ENCODE measurements at places on chromosomes 4 and X.

DNA sequence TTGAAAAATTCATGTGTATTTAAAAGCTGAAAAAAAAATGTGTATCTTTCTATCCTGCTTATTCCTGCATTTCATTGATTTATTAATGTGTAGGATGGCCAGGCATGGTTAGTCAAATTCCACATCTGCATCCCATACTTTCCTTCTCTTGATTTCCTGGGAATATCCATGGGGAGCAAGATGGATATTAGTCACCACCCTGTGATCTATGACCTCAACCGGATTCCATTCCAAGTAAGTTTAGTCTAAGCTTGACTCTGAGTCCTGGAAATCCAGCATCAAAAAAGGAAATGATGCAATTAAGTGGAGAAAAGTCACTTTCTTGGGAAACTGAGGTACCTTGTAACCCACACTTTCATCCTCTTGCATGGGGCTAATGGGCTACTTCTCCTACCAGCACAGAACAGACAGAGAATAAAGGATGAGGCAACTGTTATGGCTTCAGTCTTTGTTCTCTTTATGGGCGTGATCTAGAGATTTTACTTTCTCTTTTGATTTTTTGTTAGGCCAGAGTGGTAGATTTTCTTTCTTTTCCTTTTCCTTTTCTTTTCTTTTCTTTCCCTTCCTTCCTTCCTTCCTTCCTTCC is 17.1 kb upstream of the BEX4 start:
- DNase-seq: no peak

DNA sequence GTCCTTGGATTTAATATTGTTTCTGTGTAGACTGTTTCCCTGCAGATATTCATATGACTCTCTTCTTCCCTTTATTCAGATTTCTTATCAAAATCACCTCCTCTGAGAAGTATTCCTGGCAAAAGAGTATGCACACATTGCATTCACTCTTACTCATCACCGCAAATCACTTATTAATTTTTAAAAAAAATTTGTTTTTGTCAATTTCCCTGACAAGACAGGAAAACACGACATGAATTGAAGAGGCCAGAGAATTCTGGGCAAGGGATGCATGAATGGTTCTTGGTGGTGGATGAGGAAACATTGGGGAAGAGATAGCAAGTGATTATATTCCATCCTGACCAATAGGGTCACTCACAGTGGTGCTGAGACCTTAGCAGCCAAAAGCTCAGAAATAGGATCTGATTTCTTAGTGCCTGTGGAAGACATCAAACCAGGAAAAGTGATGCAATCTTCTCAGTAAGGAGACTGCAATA is 522.5 kb upstream of the AGA start:
- DNase-seq: no peak

DNA sequence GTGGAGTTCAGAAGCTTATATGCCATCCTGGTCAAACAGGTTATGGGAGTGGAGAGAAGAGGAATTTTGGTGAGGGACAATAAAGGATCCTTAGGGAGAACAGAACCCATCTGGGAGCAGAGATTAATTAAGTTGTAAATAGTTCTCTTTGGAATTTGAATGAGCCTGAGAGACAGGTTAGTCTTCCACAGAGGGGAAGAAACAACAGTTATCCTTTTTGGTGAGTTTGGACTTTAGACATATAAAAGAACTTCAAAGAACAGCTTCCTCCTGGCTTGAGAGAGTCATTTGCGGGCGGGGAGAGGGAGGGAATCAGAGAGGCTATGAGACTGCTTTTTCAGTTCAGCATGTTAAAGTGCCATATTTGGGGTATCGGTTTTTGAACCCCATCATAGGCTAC is 793.3 kb upstream of the MAGEB2 start:
- no peak for DNase-seq

- DNase-seq: no peak
These were observed 17.5 kb downstream of the LIAS start for GRCh38 chr4:39476187-39476895.

GRCh38 chr4:16415751-16416150 is 189.5 kb upstream of the TAPT1 start:
- DNase-seq: no peak

DNA sequence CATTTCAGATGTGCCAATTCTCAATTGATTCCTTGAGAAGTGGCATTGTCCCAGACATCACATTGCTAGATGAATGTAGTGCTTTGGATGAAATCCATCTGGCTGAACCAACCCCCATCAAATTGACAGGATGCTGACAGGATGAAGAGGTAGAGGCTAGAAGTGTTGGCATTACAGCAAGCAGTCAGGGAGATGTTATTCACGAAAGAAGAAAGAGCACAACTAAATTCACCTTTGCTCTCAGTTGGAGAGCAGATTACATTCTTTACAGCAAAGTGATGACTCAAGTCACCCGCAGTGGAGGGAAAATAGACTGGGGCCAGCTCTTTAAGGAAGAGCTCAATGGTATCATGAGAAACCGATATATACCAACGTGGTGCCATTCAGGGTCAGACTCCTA is 259.6 kb downstream of the C4orf33 start:
- DNase-seq: no peak

DNA sequence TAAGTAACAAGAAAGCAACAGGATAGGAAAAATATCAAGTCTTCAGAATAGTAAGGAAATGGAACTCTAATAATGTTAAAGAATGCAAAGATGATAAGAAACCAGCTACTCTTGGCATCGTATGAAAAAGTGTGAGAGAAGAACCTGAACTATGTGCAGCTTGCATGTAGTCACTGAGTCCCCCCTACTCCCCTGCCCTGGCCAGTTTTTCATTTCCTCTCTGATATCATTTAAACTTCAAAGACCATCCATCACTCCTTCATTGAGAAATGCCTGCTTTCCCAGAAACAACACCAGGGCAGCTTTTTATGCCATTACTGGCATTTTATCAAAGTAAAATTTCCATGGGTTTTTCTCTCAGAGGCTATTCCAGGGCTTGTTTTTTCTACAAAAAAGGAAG is 28.1 kb downstream of the INPP4B start:
- no peak for DNase-seq

DNA sequence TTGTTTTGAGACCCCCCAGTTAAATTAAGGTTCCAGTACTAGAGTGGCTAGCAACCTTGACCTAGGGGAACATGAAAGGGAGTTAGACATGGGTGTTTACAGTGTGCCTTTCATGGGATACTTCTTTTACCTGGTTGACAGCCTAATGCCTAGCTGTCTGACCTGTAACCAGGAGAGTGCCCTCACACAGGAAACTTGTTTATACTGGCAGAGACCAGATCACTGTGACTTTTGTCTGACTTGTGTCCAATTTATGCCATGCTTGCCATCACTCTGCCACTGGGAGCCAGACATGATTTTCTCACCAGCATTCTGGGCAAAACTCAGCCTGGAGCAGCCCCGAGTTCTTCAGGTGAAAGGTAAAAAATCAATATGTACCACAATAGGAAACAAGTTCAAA is 305.9 kb downstream of the CHIC1 start:
- no peak for DNase-seq

- DNase-seq: no peak
These were observed 67.9 kb upstream of the TBL1X start for GRCh38 chrX:9396930-9397329.

DNA sequence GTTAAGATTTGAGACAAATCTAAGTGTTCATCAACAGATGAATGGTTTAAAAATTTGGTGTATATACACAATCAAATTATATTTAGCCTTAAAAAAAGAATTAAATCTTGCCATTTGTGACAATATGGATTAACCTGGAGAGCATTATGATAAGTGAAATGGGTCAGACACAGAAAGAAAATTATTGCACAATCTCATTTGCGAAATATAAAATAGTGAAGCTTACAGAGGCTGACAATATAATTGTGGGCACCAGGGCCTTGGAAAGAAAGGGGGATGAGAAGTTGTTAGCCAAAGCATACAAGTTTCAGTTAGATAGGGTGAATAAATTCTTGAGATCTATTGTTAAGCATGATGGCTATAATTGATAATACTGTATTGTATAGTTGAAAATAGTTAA is 883.0 kb downstream of the TECRL start:
- no peak for DNase-seq

GRCh38 chrX:97619499-97619898 is 735.8 kb downstream of the RPA4 start:
- DNase-seq: no peak

- no peak for DNase-seq
These were observed 16.1 kb downstream of the NKX3-2 start for GRCh38 chr4:13527981-13528820.

- no peak for DNase-seq
These were observed 26.0 kb downstream of the AMTN start for GRCh38 chr4:70544279-70544868.

DNA sequence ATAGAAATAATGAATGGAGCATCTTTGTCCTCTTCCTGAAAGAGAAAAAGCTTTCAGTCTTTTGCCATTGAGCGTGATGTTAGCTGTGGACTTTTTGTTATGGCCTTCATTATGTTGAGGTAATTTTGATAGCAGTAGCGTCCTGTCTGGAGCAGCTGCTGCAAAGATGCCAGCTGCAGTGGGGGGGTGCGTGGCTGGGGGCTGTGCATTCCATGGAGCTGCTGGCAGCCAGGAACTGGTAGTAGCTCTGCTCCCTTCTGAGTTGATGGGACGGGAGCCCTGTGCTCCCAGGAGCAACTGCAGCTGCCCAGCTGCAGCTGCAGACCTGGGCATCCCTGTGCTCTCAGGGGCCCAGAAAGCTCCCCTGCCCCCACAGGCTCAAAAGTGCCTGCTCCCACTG is 50.4 kb downstream of the CCDC160 start:
- no peak for DNase-seq

- DNase-seq: no peak
These were observed 38.9 kb upstream of the TMPRSS11D start for GRCh38 chr4:67922697-67923096.

- no peak for DNase-seq
These were observed 18.6 kb upstream of the SAT1 start for GRCh38 chrX:23764188-23764984.

DNA sequence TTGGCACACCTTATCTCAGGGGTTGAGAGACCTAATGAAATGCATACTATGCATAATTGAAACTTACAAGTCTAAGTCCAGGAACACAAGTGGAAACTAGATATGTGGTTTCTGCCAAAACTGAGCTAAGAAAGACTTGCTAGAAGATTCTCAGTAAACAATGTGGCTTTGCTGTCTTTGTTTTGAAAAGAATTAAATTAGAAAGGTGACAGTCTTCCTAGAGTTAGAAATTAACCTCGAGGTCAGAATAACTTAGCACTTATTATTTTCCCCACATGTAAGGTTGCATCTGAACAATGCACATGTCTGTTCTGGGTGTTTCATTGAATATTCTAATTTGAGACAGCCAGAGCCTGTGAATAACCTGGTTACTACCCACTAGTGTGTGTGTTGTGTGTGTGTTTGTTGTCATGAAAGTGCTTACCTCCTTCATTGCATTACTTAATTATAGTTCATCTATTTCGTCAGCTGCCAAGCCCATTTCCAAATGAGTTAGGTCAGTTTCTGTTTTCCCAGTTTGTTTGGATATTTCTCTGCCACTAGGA is 1.5 kb downstream of the EREG start:
- DNase-seq: no peak

- DNase-seq: no peak
These were observed 34.0 kb upstream of the PPP2R3B start for GRCh38 chrX:420496-421223.

- no peak for DNase-seq
These were observed 284.0 kb downstream of the BCOR start for GRCh38 chrX:39813631-39814277.

- DNase-seq: no peak
These were observed 61.9 kb downstream of the LARP1B start for GRCh38 chr4:128123036-128123435.

DNA sequence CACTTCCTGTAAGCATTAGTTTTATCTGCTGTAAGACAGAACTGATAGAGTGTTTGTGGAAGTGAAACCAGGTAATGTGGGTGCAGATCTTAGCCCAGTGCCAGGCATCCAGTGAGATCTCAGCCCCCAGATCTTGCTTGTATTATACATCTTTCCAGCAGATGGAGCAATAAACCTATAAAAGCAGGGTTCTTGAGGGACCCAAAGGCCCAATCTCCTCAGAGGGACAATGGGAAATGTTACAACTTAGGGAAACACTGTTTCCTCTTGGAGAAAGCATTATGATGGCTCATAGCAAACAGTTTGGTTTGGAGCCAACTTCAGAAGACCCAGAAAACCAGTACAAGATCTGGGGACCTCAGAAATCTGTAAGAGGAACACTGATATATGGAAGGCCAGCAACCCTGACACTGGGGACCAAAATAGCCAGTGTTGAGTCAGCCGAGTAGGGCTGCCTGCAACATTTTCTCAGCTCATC is 206.3 kb downstream of the SLC7A11 start:
- no peak for DNase-seq

DNA sequence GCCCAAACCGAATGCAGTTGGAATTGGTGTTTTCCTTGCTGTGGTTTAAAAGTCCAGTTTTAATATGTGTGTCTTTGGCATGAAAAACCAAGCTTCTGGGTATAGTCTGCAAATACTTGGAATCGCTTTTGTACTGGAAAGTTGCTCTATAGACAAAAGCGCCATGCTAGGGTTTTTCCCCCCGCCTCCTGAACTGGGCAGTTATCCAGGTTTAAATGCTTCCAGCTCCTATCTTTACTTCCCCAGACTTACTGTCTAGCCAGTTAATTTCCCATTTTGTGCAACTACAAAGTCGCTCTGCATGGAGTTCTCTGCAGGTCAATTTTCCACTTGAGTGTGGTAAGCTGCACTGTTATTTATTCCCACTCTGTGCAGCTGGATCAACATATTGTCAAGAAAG is 2.7 kb downstream of the RASL11B start:
- no peak for DNase-seq

- DNase-seq: no peak
These were observed 13.3 kb upstream of the CENPU start for GRCh38 chr4:184747034-184747830.

DNA sequence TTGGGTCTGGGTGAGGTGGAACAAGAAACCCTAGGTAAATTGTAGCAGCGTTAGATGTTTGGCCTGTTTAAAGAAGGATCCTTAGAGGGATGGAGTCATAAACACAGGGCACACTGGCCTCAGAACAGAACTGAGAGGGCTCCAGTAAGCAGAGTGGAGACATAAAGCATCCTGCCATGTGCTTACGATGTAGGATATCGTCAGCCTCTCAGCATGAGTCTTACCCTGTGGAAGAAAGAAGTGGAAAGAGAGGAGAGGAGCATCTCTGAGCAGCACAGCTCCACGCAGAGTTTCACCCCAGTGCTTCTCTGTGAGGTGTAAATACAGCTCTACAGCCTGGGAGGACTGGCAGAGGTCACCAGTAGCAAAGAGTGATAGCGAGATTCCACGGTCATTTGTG is 27.8 kb upstream of the SORBS2 start:
- DNase-seq: no peak

GRCh38 chr4:10655968-10656367 is 28.6 kb downstream of the CLNK start:
- DNase-seq: no peak

GRCh38 chr4:61619528-61619927 is 419.4 kb downstream of the ADGRL3 start:
- DNase-seq: no peak

GRCh38 chr4:73589261-73589847 is 30.9 kb downstream of the RASSF6 start:
- DNase-seq: no peak

GRCh38 chr4:107312366-107312765 is 276.3 kb upstream of the DKK2 start:
- DNase-seq: no peak

- DNase-seq: no peak
These were observed 39.8 kb upstream of the VCX3A start for GRCh38 chrX:6574762-6575161.

Data from T follicular helper cell (primary cell).